WTC11 (cell line): ENCODE measurements at places on chromosomes 2 and 18.
A peak's percentile ranks its signal among the peaks of the same experiment; 100 is the strongest.

DNA sequence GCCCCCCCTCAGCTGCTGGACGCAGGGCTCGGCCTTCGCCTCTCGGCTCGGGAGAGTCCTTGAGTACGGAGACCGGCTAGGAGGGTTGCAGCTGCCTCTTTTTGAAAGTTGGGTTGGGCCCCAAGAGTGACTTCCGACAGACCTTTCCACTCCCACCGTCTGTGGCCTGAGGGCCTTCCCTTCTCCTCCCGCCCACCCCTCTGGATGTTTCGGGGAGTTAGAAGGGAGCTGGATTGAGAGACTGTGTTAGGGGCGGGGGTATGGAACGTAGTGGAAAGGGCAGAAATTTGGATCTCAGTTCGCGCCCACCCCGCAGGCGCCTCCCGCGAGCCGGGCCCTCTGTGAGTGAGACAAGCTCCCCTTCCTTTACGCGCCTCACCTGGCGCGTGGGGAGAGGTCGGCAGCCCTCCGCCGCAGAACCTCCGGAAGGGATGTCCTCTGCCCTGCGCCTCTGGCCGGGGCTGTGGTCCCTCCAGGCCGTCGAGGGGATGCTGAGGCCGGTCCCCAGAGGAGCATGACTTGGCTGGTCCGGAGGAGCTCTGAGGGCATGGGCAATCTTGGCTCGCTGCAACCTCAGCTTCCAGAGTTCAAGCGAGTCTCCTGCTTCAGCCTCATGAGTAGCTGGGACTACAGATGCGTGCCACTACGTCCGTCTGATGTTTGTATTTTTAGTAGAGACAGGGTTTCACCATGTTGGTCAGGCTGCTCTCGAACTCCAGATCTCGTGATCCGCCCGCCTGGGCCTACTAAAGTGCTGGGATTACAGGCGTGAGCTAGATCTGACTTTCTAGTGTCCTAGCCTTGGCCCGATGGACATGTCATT, 15.9 kb downstream of the C2orf74 start:
- peak overlapping the region; percentile 76 for H3K4me3 ChIP-seq
- peaks cover 28% of the 10 kb centered on the region for H3K4me1 ChIP-seq
- peaks cover 31% of the 10 kb centered on the region for H3K27me3 ChIP-seq
- peak overlapping the region; percentile 61 for H3K27ac ChIP-seq

GRCh38 chr2:197539734-197540133, 23.9 kb downstream of the MOB4 start:
- DNase-seq, result no peak
- peaks cover 76% of the 10 kb centered on the region for H3K36me3 ChIP-seq

GRCh38 chr2:158484892-158485556, 28.3 kb downstream of the PKP4 start:
- DNase-seq, result no peak
- H3K4me3 ChIP-seq, result no peak overlapping the region
- no peaks in the 10 kb centered on the region for H3K27me3 ChIP-seq
- H3K4me1 ChIP-seq, result peaks cover 53% of the 10 kb centered on the region

- H3K4me1 ChIP-seq, result no peaks in the 10 kb centered on the region
- H3K4me3 ChIP-seq, result no peak overlapping the region
- no peaks in the 10 kb centered on the region for H3K36me3 ChIP-seq
Observed at GRCh38 chr2:195879153-195879552, 189.5 kb downstream of the DNAH7 start.

DNA sequence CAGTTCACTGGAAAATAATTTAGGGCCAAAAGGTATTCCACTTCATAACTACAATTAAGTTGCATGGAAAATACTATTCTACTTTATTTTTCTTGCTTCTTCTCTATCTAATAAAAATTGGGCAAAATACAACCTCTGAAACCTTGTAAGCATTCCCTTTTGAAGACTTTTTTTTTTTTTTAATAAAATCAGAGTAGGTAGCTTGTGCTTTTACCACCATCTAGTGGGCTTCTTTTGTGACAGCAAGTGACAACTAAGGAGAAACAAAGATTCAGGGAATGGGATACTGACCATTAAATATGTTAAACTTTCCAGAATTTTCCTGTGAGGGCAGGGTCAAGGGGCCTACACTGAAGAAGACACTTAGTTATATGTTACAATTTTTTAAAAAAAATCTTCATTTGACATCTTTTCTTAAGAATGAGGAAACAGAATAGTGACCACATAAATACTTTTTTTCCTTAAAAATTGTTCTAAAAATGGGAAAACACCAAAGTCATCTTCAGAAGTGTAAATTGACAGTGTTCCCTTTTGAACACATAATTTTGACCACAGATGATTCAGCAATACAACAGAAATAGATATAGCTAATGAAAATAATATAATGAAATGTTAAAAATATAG, 1183.2 kb upstream of the ACVR2A start:
- no peaks in the 10 kb centered on the region for H3K27me3 ChIP-seq
- H3K27ac ChIP-seq, result no peak overlapping the region
- H3K4me3 ChIP-seq, result no peak overlapping the region
- H3K4me1 ChIP-seq, result peaks cover 36% of the 10 kb centered on the region
- peaks cover 23% of the 10 kb centered on the region for H3K36me3 ChIP-seq
- no peak for DNase-seq

DNA sequence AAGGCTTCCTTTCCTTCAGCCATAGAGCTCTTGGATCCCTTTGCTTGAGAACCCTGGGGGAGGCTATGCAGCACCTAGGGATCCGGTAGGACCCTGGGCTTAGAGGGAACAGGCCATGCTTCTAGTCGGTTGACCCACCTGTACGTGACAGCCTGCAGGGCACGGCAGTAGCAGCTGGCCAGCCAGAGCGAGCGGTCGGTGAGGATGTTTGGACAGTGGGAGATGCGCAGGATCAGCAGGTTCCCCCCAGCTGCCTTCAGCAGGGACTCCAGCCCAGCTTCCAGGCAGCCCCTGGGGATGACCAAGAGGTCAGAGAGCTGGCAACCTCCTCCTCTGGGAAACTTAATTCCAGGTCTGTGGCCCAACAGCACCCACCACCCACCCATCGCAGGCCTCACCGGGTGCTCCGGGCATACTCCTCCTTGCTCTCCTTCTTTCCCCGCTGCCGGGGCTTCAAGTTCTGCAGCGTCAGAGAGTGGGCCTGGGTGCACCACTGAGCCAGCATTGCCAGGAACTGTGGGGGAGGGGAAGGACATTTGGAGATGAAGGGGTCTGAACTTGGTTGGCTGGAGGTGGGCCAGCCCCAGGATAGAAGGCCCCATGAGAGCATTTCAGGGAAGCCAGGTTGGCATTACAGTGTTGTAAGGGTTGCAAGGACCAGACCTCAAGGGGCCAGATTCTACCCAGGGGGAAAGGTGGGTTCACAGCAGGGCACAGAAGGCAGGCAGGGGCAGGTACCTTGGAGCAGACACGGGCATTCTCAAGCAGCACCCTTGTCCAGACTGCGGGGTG, 20.5 kb downstream of the FBXO41 start:
- no peak overlapping the region for H3K4me3 ChIP-seq
- H3K27ac ChIP-seq, result no peak overlapping the region
- H3K27me3 ChIP-seq, result peaks cover 18% of the 10 kb centered on the region
